ENCODE measurements at places on chromosomes 2 and 18.

DNA sequence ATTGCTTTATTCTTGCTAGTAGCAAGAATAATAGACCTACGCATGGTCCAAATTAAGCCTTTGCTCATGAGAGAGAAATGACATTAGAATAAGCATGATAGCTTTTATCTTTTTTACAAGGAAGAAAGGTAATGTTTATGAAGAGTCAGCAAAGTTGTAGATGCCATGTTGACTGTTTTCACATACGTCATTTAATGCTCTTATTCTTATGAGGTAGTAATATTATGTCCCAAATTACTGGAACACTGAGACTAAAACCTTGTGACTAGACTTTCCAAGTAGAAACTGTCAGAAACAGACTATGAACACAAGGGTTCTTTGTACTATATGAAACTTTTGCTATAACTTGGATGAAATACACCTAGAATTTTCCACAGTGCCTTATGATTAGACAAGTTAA lies 552.8 kb upstream of the SLC8A1 start:
- DNase-seq, result no peak

- DNase-seq, result no peak
Observed at GRCh38 chr2:144695657-144696056, 175.7 kb upstream of the ZEB2 start.

GRCh38 chr2:188518381-188518780 lies 226.7 kb downstream of the GULP1 start:
- no peak for DNase-seq

- no peak for DNase-seq
Observed at GRCh38 chr2:197079832-197080555, 153.5 kb upstream of the PGAP1 start.

GRCh38 chr2:101770726-101771125 lies 73.2 kb downstream of the MAP4K4 start:
- DNase-seq, result no peak

- no peak for DNase-seq
Observed at GRCh38 chr18:27366151-27366550, 181.0 kb upstream of the CHST9 start.

DNA sequence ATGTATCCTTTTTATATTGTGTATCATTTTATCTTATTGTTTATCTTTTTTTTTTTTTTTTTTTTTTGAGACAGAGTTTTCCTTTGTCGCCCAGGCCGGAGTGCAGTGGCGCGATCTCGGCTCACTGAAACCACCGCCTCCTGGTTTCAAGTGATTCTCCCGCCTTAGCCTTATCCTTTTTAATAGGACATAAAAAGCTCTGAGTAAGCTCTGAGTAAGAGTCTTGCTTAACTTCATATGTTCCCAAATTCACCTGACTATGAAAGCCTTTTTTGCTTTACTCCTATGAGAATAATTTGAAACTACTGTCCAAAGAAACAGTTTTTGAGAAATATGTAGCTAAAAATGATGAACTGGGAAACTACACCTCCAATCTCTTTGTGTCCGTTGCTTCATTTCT lies 525.5 kb downstream of the IRS1 start:
- no peak for DNase-seq

GRCh38 chr2:21970971-21971370 lies 847.2 kb downstream of the TDRD15 start:
- no peak for DNase-seq

DNA sequence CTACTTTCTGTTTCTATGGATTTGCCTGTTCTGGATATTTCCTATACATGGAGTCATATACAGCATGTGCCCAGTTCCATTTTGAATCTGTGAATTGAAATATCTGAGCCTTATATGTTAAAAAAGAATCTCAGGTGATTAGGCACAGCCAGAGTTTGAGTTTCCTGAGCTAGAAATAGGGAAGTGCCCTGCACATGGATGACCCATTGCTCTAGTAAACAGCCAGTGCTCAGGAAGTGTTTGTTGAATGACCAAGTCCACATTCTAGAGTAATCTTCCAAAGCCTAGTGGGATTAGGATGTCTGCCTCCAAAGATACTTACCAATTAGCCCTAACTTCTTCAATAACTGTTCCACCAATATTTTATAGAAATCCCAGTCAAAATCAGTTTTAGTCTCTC lies 165.8 kb downstream of the SETBP1 start:
- no peak for DNase-seq

DNA sequence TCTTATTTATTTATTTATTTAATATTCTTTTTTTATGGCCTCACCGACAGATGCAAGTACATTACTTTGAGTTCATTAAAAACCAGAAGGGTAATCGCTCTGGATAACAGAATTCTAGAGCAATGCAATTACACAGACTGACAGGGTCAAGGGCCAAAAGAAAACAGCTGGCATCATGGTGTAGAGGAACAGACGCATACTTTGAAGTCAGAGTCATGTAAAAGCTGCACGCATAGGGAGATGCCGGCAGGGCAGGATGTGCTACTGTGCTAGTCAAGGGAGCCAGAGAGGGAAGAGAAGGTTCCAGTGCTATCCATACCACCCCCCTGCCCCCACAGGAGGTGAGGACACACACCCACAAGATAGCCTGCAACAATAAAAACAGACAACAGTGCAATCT lies 115.2 kb upstream of the TFCP2L1 start:
- no peak for DNase-seq

Data from stimulated activated CD8-positive, alpha-beta memory T cell treated with anti-CD3 and anti-CD28 coated beads, Interleukin-7, amount 100 ng/mL, for 1 hour (primary cell).